ENCODE measurements at places on chromosomes 2 and 18.

DNA sequence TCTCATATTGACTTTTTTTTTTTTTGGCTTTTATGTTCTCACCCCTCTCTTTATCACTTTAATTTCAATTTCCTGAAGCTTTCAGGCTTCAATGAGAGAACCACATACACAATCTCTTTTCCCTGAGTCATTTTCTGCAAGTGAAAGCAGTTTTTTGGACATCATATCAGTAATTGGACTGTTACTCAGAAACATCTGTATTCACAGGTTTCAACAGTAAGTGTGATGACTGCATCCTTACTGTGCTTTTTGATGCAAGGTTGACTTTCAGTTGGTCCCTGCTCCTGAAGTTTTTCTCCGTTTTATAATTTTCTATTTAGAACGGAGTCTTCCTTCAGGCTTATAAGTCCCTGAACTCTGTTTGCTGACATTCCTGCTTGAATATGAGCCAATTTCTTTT, 70.5 kb upstream of the CCBE1 start:
- no peak for DNase-seq

GRCh38 chr2:36456227-36457175, 100.9 kb downstream of the CRIM1 start:
- no peak for DNase-seq

DNA sequence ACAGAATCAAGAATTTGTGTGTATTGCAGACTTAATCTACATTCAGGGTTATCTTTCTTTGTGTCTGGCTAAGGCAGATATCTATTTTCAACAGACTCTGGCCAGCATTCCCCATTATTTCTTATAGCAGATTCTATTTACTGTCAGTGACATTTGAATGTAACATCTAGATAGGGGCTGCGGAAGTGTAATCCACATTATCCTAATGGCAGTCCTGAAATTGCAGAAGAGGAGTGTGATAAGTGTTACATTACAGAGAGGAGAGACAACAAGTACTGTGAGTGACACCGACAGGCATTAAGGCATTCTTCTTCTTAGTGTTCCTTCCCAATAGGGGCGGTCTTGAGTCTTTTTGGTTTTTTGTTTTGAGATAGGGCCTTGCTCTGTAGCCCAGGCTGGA, 598.2 kb upstream of the NXPH2 start:
- DNase-seq, result no peak

DNA sequence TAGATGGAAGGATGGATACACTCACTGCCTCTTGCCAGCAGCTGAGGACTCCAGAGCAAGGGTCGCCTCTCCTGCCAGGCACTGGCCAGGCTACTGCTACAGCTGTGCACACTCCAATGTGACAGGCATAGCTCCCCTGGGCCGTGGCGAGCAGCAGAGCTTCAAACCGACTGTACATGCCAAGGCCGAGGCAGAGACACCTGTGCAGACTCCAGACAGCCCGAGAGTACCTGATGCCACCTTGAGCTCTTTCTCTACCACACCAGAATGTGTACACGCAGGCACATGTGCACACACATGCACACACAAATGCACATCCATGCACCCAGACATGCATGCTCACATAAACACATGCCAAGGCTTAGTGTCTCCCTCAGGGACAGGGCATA, 508.3 kb upstream of the MYT1L start:
- DNase-seq, result no peak

- DNase-seq, result no peak
Observed at GRCh38 chr2:54630858-54631497, 92.5 kb upstream of the EML6 start.

- no peak for DNase-seq
Observed at GRCh38 chr2:15543541-15543940, 17.6 kb downstream of the NBAS start.

- DNase-seq, result no peak
Observed at GRCh38 chr2:186868344-186868743, 19.4 kb upstream of the ZSWIM2 start.

GRCh38 chr18:62037989-62038778, 145.4 kb upstream of the RNF152 start:
- no peak for DNase-seq

DNA sequence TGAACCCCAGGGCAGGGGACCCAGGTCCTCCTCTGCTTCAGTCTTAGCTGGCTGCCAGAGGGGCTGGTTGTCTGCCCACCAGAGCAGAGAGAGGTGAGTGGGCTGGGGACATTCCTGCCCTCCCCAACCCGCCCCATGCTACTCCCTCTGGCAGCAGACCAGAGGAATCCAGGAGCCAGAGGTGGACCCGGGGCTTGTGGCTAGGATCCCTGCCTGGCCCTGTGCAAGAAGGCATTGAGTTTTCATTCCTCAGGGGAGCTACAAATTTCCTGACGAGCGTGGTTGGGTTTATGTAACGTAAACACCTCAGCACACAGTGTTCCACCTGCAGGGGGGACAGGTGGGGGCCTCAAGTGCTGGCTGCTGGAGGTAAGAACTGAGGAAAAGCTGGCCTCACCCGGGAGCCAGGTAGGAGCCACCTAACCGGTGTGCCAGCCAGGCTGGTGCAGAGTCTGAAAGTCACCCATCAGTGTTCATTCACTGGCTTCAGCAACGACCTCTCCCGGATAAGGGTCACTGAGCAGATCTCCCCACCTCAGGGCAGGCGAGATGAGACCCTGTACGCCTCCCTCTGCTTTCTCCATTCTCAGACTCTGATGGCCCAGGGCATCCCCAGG, 246.8 kb downstream of the DYSF start:
- no peak for DNase-seq

DNA sequence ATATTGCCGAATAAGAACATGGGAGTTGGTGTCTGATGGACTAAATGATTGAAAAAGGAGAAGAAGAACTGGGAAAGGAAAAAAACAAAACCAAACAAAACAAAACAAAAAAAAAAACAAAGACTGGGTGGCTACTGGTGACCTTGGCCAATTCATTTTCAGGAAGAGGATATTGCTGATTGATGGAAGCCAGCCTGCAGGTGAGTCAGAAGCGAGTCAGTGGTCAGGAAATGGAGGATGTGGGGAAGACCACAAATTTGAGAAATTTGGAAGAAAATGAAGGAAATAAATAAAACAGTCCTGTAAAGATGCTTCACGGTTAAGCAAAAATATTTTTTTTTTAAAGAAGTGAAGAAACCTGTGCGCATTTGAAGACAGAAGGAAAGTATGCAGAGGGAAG, 296.9 kb downstream of the ZNF521 start:
- no peak for DNase-seq

DNA sequence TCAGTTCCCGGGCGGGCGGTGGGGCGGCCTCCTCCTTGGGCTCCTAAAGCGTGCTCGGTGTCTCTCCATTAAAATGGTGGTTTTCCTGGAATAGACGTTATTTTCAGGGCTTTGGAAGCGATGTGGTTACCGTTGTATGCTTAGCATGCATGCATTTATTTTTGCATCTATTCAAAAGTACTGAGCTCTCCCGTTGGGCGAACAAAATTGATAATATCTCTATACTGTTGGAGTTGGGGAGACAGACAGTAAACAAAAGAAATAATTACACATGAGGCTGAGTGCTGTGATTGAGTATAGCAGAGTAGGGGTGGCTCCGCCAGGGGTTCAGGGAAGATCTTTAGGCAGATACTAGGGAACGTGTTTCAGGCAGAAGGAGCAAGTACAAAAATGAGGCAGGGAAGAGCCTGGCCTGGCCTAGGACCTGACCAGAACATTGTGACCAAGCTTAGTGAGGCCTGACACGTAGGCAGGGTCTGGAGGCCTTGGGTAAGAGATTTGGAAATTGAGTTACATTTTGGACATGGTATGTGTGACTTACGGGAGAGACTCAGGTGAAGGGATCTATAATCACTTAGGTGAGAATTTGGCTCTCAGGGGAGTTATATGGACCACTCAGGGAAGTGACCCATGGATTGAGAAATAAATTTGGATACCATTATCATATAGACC, 674 bp downstream of the NCAPH start:
- no peak for DNase-seq

DNA sequence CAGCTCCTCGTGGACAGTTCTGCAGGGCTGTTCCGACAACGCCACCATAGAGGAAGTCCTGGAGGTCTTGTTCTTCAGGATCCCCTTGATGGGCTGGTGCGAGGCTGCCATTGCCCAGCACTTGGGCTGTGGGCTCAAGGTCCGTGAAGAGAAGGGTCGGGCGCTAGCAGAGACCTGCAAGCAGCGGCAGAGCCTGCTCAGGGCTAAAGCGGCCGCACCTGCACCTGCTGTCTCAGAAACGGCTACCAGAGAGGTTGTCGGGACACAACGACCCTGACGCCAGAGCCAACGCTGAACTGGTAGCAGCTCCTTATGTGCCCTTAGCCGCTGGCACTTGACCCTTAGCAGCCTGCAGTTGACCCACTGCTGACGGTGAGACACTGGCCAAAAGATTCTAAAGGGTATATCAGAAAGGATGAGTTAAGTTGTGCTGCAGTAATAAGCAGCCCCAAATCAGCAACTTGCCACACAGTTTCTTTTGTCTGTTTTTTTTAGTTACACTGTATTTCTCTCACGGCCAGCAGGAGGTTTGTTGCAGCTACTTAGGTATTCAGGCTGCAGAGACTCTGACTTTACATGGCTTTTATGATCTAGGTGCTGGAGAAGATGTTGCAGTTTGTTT, 55.5 kb upstream of the ST6GAL2 start:
- DNase-seq, result no peak

GRCh38 chr2:98172951-98173350, 86.0 kb downstream of the VWA3B start:
- DNase-seq, result no peak

- DNase-seq, result no peak
Observed at GRCh38 chr18:446941-447560, 53.5 kb downstream of the COLEC12 start.

DNA sequence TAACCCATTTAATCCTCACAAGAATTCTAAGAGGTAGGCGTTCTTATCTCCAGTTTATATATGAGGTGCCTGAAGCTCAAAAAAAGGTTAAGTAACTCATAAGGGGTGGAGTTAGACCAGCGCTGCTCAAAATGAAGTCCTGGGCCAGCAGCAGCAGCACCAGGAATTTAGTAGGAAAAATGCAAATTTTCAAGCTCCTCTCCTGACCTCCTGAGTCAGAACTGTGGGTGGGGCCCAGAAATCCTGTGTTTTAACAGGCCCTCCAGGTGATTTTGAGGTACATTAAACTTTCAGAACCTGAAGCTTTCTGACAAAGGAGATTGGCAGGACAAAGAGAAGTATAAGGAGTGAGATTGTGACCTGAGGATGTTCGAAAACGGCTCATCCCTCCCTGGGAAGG, 66.0 kb upstream of the CCDC85A start:
- DNase-seq, result no peak

DNA sequence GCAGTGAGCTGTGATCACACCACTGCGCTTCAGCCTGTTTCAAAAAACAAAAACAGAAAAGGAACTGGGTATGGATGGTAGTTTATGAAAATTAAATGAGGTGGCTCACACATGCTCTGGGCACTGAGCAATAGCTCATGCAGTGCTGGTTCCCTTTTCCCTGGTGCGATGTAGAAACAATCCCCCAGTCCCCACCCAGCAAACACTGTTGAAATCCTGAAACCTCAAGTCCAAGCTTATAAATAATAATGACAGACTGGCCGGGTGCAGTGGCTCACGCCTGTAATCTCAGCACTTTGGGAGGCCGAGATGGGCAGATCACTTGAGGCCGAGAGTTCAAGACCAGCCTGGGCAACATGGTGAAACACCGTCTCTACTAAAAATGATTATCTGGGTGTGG, 55.4 kb upstream of the SMAD2 start:
- DNase-seq, result no peak

DNA sequence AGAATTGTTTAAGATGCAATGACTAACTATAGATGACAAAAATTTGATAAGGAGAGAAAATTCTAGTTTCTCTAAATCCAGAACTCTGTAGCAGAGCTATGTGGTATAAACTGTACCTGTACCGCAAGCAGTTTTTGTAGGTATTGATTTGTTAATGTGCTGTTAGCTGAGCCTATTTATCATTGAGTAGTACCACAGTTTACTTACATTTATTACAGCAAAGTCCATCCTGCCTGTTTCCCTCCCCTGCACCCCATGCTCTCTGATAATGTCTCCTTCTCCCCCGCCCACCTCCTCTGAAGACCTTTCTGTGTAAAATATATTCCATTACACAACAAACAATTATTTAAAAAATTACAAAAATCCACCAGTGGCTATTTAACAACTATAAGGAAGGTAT, 170.6 kb downstream of the RNF152 start:
- DNase-seq, result no peak

DNA sequence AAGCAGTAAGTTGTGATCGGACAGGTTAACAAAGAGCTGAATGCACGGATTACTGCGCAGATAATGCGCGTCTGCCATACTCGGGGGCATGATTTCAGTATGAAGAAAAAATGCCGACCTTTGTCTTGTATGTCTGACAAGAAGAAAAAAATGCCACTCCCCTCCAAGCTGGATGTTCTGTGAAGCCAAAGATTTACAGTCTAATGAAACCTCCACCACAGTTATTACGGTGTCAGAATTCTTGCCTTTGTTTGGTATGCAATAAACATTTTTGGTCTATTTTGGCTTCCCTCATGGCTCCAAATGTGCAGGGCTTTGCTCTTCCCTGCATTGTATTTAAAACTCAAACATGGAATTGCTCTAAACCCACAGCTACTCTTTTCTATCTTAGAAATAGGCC, 72.2 kb upstream of the THUMPD2 start:
- no peak for DNase-seq

DNA sequence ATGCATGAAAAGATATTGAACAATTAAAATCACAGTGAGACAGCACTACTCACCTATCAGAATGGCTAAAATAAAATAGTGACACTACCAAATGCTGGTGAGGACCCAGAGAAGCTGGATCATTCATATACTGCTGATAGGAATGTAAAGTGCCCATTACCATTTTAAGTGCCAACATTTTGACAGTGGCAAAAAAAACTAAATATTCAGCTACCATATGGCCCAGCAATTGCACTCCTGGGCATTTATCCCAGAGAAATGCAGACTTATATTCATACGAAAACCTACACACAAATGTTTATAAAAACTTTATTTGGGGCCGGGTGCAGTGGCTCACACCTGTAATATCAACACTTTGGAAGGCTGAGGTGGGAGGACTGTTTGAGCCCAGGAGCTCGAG, 47.6 kb downstream of the FBXO36 start:
- no peak for DNase-seq

- no peak for DNase-seq
Observed at GRCh38 chr2:41896186-41896846, 151.5 kb upstream of the PKDCC start.

- DNase-seq, result no peak
Observed at GRCh38 chr2:113167115-113167932, 6.4 kb upstream of the PSD4 start.

GRCh38 chr18:48409591-48410094, 460 bp upstream of the ZBTB7C start:
- DNase-seq, result no peak

DNA sequence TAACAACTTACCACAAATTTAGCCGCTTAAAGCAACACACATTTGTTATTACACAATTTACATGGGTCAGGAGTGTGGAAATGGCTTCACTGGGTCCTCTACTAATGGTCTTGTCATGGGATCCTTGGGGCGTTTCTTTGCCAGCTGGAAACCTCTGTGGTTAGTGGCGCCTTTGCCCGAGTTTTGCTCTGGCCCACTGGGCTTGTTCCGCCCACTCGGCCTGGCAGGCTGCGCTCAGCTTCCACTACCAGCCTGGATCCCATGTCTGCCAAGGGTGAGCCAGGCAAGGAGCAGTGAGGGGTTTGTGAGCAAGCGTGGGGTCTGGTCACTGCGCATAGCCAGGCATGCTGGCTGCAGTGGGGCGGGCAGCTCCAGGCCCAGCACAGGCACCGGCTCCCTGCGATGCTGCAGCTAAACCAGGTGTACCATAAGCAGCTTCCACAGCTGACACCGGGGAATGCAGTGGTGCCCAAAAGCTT, 16.2 kb upstream of the MBD2 start:
- DNase-seq, result no peak

GRCh38 chr18:64416990-64417389, 268.1 kb upstream of the LINC00305 start:
- DNase-seq, result no peak
